ENCODE measurements at places on chromosomes 3 and 15.
A peak's percentile ranks its signal among the peaks of the same experiment; 100 is the strongest.

- DNase-seq: no peak
Observed at GRCh38 chr3:12401208-12401607, 83.1 kb upstream of the TSEN2 start.

DNA sequence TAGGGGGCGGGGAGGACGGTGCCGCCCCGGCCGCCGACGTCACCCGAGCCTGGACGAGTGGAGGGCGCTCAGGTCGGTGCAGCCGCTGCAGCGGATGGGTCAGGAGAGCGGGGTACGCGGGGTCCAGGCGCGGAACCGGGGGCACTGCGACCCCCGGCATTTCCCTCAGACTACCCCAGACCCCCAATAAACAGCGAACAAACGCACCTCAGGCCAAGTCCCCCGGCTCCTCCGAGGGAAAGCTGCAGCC, 78.9 kb downstream of the IQSEC1 start:
- peak; percentile 29 for DNase-seq

DNA sequence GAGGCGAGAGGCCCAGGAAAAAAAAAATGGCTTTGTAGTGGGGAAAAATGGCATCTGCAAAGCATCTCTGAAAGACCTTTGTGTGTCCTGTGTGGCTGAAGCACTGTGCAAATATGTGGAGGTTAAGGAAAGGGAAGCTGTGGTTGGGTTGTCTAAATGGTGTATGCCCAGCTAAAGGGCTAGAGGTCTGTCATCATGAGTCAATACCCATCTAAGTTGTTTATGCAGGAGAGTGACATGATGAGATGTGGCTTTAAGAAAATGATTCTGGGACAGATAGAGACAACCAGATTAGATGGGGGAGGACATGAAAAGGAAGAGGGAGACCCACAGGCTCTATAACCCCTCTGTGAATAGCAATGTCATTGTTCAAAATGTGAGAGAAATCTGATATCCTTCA, 280.7 kb downstream of the MFSD1 start:
- peak; percentile 90 for DNase-seq

- no peak for DNase-seq
Observed at GRCh38 chr15:53658255-53658654, 101.2 kb downstream of the WDR72 start.

DNA sequence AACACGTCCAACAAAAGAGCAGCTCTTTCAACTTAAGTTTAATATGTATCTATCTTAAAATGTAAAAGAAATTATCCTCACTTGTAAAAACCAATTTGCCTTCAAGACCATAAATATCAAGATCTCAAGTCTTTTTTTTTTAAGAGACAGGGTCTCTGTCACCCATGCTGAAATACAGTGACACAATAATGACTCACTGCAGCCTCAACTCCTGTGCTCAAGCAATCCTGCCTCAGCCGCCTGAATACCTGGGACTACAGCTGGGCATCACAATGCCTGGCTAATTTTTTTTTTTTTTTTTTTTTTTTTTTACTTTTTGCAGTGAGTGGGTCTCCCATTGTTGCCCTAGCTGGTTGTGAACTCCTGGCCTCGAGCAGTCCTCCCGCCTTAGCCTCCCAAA, 26.0 kb downstream of the ACAP2 start:
- DNase-seq: no peak

GRCh38 chr3:48563382-48563918, at the start of gene UCN2:
Gene UCN2, minus strand, starts transcription at chr3:48563781. Its CDS starts 657 bp downstream, at chr3:48563124.
- DNase-seq: peak; percentile 54

- peak; percentile 66 for DNase-seq
Observed at GRCh38 chr3:86969500-86970189, 21.3 kb downstream of the VGLL3 start.

DNA sequence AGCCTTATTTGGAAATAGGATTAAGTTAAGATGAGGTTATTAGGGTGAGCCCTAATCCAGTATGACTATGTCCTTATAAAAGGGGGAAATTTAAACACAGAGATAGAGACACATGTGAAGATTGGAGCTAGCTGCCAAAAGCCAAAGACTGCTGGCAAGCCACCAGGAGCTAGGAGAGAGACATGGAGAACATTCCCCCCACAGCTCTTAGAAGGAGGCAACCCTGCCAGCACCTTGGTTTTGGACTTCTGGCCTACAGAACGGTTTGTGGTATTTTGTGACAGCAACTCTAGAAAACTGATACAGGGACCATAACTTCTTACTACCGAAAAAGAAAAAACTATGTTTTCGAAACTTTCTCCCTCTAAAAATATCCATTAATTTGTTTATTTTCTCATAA, 245.3 kb upstream of the RARB start:
- DNase-seq: peak; percentile 10

GRCh38 chr3:45976191-45977091, 19.2 kb downstream of the FYCO1 start:
- no peak for DNase-seq

DNA sequence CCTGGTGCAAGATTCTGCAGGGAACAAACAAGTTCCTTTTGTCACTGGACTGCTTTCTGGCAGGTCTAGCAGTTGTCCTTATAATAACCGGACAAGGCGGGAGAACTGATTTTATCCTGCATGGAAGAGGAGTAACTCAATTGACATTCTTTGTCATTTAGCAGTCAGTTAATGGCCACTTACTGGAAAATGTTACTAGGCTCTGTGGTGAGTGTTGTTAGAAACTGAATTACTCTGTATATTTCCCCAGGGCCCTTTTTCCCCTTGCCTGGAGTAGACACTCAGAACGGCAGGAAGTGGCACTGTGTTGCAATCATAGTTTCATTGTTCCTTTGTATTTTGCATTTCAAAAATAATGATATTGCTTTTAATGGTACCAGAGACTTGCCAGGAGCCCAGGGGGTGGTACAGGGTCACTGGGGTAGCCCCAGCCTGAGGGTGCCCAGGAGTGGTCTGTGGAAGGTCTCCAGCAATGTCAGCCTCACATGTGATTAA, 318.6 kb upstream of the LRRFIP2 start:
- DNase-seq: peak; percentile 46

DNA sequence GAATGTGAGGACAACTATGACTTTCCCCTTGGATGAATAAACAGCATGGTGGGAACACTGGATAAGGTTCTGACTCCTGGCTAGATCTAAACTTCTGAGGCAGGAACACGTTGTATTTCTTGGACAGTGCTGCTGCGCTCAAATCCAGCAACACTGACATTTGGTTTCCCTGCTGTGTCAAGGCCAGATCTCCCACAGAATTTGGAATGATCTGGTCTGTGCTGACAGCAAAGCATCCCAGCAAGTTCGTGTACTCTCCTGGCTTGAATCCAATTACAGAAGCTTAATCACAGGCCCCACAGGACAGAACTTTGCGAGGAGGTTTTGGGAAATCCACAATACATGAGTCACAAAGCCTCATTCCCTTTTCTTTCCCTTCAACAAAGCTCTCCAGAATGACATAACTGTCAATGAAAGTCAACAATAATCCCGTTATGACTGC, 92.5 kb downstream of the ADAMTS9 start:
- peak; percentile 32 for DNase-seq

GRCh38 chr3:133593243-133593642, 19.8 kb downstream of the CDV3 start:
- DNase-seq: no peak

DNA sequence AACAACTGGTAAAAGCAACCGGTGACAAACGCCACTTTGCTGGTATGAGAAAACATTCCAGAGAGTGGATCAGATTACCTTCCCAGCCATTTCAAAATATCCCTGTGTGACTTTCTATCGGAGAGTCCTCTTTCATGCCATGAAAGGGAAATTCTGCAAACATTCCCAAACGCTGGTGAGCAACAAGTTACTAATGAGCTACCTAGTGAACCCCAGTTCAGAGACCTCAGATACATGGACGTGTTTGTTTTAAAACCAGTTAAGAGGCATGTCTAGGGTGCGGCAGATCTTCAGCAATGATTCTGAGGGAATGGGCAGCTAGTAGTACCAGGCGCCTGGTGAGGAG, 418.2 kb upstream of the NR2F2 start:
- no peak for DNase-seq

GRCh38 chr3:8256441-8257071, 245.1 kb upstream of the LMCD1 start:
- DNase-seq: no peak

GRCh38 chr3:34053626-34054025, 255.2 kb downstream of the PDCD6IP start:
- DNase-seq: no peak

DNA sequence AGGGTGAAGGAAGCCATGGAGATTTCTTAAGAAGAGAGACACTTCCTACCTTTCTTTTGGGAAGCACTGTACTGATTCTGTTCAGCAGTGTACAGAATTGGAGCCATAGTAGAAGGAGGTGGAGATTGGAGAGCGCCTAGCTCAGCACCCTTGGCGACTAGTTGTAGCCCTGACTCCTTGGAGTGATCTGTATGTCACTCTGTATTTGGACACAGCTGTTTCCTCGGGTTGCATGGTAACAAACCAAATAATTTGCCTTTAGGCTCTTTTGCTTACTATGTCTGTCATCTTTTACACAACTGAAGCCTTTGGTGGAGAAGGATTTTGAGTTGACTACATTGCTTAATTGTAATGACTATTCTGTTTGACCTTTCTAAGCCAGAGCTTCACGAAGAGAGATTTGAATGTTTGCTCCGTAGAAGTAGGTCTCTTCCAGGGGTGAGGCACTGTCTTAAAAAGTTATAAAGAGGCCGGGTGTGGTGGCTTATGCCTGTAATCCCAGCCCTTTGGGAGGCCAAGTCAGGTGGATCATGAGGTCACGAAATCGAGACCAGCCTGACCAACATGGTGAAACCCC, 77.1 kb downstream of the AKAP13 start:
- DNase-seq: peak; percentile 48

DNA sequence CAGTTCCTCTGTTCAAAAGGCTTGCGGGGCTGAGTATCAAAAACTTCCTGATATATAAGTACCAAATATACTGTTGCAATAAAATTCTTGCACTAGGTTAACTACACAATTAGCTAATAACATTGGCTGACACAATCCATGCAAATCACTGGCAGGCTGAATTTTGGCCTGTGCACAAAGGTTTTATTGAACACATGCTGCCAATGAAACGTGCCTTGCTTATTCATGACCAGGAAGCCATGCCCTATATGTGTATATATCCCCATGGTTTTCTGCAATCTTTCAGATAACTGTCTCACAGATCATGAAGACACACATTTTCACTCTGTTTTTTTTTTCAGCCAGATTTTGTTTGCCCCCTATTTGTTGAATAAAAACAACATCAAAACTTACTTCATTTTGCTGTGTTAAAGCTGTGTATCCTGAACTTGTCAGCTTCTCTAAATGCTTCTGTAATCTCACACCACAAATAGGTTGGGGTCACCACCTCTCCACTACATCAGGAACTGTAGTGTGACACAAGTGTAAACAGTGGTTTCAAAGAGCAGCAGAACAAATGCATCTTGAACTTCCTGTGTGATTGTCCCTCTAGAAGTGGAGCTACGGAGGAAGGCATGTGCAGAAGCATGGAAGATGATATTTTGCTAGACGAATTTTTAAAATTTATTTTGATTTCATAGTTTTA, 920.7 kb upstream of the NR2F2 start:
- peak; percentile 25 for DNase-seq

GRCh38 chr15:91922646-91923547, 69.4 kb downstream of the SLCO3A1 start:
- no peak for DNase-seq

GRCh38 chr3:119676020-119676419, 1.2 kb downstream of the COX17 start:
- DNase-seq: no peak

DNA sequence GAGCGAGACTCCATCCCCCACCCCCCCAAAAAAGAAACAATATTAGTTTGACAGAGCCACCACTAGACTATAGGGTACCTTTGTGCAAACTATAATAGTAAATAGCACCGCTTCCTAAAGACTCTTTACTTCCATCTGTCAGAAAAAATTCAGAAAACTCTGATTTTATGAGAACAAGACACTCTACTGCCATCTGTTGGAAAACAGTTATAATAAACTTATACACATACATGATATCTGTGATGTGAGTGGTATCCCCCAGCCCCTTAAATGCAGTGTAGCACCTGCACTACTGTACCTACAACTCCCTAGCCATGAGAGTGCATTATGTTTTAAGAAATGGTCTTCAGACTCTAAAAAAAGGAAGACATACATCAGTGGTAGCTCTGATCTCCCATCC, 47.1 kb upstream of the CTDSPL start:
- DNase-seq: no peak

DNA sequence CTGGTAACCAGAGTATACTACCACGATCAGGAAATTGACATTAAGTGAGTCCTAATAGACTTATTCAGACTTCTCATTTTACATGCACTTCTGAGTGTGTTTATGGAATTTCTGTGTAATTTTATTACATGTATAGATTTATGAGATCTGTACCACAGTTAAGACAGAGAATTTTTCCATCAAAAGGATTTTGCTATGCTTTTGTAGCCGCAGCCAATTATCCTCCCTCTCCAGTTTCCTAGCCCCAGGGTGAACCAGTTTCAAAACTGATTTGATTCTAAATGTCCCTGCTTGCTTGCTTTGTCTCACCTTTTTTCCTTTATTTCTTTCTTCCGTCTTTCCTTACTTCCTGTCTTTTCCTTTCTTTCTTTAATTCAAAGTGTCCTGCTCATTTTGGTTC, 661.2 kb upstream of the BCHE start:
- no peak for DNase-seq

DNA sequence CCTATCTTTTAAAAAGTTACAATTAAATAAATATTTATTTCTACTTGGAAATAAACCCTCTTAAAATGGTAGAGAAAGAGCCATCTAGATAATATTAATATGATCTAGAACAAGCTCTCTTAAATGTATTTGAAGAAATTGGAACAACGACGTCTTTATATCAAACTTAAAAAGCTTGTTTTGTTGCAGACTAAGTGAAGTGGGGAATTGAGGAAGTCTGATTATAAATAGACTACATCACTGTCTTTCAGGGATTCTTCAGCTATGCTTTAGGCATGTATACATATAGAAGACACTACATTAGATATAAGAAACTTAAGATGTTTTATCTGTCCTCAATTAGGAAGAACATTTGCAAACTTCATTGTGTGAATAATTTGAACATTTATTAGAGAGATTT, 1.8 kb downstream of the BCHE start:
- no peak for DNase-seq

GRCh38 chr3:16482770-16483531, 30.5 kb downstream of the RFTN1 start:
- peak; percentile 21 for DNase-seq

GRCh38 chr3:53807117-53807810, 39.0 kb downstream of the CHDH start:
- DNase-seq: no peak

All from EH (cell line).